Activated T-cell treated with anti-CD3 and anti-CD28 coated beads for 24 hours (primary cell): ENCODE measurements at places on chromosomes 5 and 9.
A peak's percentile ranks its signal among the peaks of the same experiment; 100 is the strongest.

- DNase-seq = no peak
Observed at GRCh38 chr5:132971483-132972435, 8.3 kb upstream of the AFF4 start.

GRCh38 chr5:107781451-107781850, 110.7 kb upstream of the EFNA5 start:
- no peak for DNase-seq

- DNase-seq = no peak
Observed at GRCh38 chr9:121294151-121294743, 26.3 kb downstream of the GSN start.

- DNase-seq = no peak
Observed at GRCh38 chr9:86792136-86792535, 155.2 kb downstream of the GAS1 start.

GRCh38 chr5:8528106-8528505, 659.2 kb downstream of the MTRR start:
- no peak for DNase-seq

GRCh38 chr5:148443998-148444397, 60.2 kb downstream of the FBXO38 start:
- DNase-seq = peak; percentile 48

DNA sequence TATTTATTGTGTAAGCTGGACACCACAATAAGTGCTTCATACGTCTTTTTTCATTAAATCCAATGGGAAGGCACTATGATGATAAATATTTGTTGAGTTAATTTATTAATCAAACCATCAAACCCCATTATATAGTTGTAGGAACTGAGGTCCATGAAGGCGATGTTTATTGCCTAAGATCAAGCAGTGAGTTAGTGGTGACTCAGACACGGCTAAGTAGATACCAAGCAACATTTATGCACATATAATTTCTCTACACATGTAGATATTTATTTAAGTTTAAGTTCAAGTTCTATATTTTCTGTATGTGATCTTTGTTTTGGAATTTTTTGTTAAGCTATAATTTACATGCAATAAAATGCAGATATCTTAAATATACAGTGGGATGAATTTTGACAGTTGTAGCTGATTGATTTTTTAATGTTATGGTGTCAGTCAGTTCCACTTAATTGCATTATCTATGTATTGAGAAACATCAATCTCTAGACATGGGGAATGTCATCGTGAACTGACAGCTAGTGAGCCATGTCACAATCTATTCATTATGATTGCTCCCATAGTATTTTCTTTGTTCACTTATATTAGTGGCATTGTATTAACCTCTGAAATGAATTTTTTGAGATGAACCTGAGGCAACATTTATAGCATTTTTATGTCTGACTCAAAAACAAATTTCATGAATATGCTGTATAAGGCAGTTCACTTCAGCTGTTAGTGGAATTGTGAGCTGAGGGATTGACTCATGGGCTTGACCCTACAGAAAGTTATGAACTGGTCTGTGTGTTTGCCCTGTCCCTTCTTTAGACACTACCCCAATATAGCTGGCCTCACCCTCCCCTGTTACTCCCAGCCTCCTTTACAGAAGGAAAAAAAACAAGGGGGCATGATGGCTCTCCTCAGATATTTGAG, 11.9 kb upstream of the GARNL3 start:
- no peak for DNase-seq

GRCh38 chr5:32241034-32241783, 67.1 kb upstream of the GOLPH3 start:
- DNase-seq = no peak

GRCh38 chr9:135575995-135576631, 14.6 kb downstream of the PAEP start:
- no peak for DNase-seq
